Bronchial epithelial cell (primary cell): ENCODE measurements at places on chromosomes 3 and 15. TPM values are rescaled to one million over a fixed set of nuclear protein-coding genes. Genes with fewer than 3 reads are reported as not detected.
A peak's percentile ranks its signal among the peaks of the same experiment; 100 is the strongest.

DNA sequence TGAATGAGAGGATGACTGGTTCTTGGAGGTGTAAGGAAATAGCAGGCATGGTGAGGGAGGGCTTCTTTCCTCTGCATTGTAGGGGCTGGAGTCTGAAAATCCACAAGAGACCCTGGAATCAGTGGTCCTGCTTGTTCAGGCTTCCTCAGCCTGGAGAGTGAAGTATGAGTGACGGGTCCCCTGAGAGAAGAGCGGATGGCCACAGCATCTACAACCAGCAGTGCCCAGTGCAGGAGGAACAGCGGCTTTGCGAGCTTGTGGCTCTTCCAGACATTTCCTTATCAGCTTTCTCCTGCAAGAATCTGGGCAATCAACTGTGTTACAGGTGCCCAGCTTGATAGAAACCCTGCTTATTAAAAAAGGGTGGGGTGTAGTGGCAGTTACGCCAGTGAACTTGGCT, 97.0 kb upstream of the HES1 start:
- no peak for DNase-seq

The DISP2 gene
- total RNA-seq: under 0.01 TPM in 1 of 2 replicates, not detected in the other

- DNase-seq: no peak
Observed at GRCh38 chr15:98728811-98729160, 80.4 kb downstream of the IGF1R start.

The DNASE1L3 gene
- total RNA-seq: 2.3 TPM in 1 of 2 replicates, not detected in the other

DNA sequence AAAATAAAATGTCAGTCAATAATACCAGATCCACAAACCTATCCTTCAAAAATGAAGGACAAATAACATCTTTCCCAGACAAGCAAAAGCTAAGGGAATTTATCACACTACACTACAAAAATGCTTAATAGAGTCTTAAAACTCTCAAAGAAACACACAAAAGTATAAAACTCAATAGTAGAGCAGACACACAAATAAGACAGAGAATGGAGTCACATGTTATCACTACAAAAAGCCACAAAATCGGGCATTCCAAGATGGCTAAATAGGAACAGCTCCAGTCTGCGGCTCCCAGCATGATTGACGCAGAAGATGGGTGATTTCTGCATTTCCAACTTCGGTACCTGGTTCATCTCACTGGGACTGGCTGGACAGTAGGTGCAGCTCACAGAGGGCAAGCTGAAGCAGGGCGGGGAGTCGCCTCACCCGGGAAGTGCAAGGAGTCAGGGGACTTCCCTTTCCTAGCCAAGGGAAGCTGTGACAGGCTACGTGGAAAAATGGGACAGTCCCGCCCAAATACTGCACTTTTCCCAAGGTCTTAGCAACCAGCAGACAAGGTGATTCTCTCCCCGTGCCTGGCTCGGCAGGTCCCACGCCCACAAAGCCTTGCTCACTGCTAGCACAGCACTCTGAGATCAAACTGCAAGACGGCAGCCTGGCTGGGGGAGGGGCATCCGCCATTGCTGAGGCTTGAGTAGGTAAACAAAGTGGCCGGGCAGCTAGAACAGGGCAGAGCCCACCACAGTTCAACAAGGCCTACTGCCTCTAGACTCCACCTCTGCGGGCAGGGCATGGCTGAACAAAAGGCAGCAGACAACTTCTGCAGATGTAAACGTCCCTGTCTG, 46.3 kb downstream of the SENP7 start:
- DNase-seq: peak; percentile 22

DNA sequence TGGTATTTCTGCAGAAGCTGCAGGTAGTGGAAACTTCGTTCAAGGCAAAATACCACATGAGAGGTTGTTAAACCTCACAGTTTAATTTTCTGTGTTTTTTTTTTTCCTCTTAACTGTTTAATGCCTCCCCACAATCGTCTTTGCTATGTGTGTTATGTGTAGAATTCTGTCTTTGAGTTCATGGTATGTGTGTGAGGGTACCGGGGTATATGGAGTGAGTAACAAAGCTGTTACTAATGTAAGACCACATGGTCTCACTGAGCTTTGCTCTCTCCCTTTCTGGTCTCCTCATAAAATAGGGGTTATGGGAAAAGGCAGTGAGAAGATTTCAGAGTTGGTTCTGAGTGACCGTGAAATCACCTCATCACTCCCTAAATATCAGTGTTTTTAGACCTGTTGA, 143.6 kb downstream of the USP13 start:
- DNase-seq: no peak

GRCh38 chr3:115692887-115693524, 69.7 kb downstream of the GAP43 start:
- DNase-seq: peak; percentile 71

- DNase-seq: peak; percentile 17
Observed at GRCh38 chr15:86016750-86017149, 62.9 kb upstream of the AGBL1 start.

- DNase-seq: no peak
Observed at GRCh38 chr15:62164396-62165103, 535 bp downstream of the C2CD4B start.

DNA sequence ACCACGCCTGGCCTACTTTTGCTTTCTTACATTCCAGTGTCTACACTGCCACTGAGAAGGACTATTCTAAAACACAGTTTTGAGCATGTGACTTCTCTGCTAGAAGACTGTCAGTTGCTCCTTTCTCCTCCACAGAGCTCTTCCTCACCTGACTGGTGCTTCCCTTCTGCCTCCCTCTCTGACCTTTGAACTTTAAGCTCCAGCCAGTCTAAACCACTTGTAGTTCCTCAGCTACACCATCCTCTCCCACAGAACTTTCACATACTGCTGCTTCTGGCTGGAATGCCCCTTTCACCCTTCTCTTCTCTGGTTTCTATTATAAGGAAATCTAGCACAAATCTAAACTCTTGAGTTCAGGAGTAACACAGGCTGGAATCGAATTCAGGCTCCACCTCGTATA, 9.1 kb downstream of the NCEH1 start:
- DNase-seq: no peak

The LSAMP gene
- total RNA-seq: 0.26 TPM in 1 of 2 replicates, not detected in the other

DNA sequence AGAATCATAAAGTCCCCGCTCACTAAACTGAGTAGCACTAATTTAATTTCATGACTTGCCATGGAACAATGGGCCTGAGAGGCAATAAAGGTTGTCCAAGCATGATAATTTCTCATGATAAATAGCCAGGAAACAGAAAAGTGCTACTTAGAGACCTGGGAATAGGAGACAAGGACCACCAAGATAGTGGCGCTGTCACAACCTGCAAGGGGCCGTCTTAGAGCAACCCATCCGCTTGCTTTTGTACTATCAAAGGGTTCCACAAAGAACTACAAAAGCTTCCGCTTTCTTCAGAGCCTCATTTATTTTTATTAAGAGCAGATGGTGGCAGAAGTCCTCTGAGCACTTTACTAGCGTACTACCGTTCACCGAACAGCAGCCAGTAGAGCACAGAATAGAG, 421.7 kb upstream of the GRM7 start:
- no peak for DNase-seq

GRCh38 chr3:166071831-166072230, 234.6 kb upstream of the BCHE start:
- no peak for DNase-seq

GRCh38 chr3:8576841-8577571, 67.6 kb downstream of the SSUH2 start:
- DNase-seq: no peak

DNA sequence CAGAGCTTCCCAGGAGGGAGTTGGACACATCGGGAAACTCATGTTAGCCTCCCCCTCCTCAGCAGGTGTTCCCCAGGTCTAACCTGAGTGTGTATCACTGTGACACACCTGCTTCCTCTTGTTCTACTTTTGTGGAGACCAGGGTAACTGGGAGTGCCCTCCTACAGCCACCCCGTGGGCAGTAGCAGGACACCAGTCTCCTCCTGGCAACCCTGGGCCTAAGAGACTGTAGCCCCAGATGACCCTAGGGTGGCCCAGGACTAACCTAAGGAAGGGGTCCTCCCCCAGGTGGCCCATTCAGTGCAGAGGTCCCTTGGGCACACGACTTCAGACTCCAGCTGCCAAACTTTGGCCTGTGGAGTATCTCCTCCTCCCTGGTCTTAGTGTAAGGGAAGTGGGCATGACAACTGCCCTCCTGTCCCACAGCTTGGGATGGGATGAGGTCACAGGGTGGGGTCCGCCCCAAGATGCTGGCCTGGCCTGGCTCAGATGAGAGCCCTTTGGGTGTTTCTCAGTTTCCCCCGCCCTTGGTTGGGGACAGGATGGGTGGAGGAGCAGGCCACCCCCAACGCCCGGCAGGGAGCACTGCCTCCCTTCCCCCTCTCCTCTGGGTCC, 4.8 kb downstream of the CSK start:
- DNase-seq: no peak

DNA sequence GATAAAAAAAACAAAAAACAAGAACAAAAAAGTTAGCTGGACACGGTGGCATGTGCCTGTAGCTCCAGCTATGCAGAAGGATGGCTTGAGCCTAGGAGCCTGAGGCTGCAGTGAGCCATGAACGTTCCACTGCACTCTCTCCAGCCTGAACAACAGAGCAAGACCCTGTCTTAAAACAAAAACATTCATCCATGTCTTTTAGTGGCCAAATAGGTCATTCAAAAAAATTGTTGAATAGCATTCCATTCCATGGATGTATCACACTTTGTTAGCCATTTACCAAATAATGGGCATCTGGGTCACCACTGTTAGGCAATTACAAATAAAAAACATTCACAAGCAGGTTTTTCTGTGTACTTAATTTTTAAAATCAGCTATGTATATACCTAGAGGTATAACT, 139.7 kb downstream of the STAG1 start:
- DNase-seq: no peak

GRCh38 chr15:30929982-30930381, 26.3 kb downstream of the FAN1 start:
- DNase-seq: no peak

The GOLGA6L10 gene
- total RNA-seq: 0.79 and 3.3 TPM in 2 replicates

GRCh38 chr15:70320482-70320881, 222.8 kb upstream of the TLE3 start:
- no peak for DNase-seq

- no peak for DNase-seq
Observed at GRCh38 chr3:42340466-42340865, 69.9 kb downstream of the LYZL4 start.

DNA sequence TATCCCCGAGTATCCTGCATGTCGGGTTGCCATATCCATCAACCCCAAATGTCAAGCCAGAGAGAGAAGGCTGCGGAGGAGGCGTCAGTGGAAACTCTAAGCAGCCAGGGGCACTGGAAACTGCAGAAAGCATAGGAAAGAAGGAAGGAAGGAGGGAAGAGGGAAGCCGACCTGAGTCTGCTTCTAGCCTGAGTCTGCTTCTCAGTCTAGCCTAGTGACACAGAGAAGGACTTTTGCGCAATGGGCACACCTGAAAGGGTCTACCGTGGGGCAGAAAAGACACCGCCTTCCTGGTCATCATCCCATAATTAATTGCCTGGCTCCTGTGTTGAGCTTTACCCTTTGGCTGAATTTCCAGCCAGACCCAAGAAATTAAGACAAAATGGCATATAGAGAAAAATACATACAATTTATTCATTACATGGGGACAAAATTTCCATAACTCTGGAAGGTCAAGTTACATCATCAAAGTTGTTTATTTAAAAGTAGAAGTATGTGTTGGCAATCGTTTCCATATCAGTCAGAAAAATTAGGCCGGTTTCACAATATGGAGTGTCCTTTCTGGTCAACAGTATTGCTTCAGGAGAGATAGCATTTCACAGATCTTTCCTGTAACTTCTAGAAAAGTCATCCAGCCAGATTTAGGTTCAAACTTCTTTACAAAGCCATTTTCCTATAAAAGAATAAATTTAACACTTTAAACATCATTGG, 10.3 kb downstream of the BCL2A1 start:
- no peak for DNase-seq

GRCh38 chr3:37111199-37111598, 63.2 kb downstream of the LRRFIP2 start:
- DNase-seq: no peak

- DNase-seq: peak; percentile 25
Observed at GRCh38 chr3:129461022-129461421, 21.0 kb downstream of the IFT122 start.

The CEMIP gene
- 2.9 and 5.3 TPM in 2 replicates for total RNA-seq

GRCh38 chr3:16151109-16151508, 23.4 kb upstream of the GALNT15 start:
- peak; percentile 55 for DNase-seq

DNA sequence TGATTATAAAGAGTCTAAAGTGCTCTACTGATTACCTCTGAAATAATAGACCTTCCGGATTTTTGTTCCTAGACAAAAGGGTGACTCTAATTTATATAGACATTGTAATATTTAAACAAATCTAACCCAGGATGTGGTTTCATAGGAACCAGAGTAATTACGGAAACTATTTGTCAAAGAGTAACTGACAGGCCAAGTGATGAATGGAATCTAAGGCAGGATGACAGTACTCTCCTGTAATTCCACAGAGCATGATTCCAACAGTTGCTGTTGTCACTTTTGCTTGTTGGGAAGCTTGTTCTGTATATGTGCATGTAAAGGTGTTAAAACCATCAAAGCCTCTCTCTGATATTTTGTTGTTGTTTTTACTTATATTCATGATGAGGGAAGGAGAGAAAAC, 1141.0 kb downstream of the IGSF11 start:
- peak; percentile 14 for DNase-seq

DNA sequence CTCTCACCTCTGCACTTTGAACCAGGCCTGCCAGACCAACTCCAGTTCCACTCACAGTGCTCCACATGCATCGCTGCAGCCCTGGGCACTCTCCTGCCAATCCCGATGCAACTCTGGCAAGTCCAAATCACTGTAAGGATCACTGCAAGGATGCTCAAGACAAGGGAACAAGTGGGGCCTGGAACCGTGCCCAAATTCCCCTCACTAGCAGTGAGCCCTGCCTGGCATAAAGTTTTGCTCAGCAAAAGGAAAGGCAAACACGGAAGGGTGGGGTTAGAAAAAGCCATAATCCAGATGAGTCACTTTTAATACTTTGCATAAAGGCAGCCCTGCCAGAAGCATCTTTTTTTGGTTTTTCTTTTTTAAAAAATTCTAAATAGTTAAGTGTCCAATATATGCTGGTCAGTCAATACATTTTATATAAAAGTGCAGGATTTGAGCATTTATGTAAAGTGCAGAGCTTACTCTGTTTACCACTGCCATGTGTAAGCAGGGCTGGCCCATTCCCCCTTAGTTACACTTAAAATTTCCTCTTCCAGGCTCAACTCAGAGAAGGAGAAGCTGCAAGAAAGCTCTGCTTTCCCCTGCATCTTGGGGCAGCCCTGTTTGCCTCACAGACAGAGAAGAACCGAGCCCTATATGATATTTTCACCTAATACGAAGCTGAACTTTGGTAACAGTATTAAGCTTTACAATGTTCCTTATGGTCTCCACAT, 102.2 kb downstream of the CD47 start:
- peak; percentile 80 for DNase-seq

- DNase-seq: no peak
Observed at GRCh38 chr3:184672977-184673870, 38.6 kb downstream of the MAGEF1 start.

GRCh38 chr3:112699436-112699978, 58.6 kb upstream of the CCDC80 start:
- DNase-seq: peak; percentile 73

GRCh38 chr3:14222457-14222856, 43.8 kb downstream of the LSM3 start:
- DNase-seq: no peak

The ZXDC gene
- total RNA-seq: 21.9 and 23.3 TPM in 2 replicates

GRCh38 chr3:122893754-122894668, 99.1 kb downstream of the SLC49A4 start:
- peak; percentile 74 for DNase-seq

- DNase-seq: no peak
Observed at GRCh38 chr3:44050867-44051266, 190.8 kb upstream of the TOPAZ1 start.

The FBXW12 gene
- not detected in 2 replicates for total RNA-seq
